NCI-H2227 treated with DMSO at 0.1 percent for 48 hours (cell line): ENCODE measurements at places on chromosomes 5 and 9.

DNA sequence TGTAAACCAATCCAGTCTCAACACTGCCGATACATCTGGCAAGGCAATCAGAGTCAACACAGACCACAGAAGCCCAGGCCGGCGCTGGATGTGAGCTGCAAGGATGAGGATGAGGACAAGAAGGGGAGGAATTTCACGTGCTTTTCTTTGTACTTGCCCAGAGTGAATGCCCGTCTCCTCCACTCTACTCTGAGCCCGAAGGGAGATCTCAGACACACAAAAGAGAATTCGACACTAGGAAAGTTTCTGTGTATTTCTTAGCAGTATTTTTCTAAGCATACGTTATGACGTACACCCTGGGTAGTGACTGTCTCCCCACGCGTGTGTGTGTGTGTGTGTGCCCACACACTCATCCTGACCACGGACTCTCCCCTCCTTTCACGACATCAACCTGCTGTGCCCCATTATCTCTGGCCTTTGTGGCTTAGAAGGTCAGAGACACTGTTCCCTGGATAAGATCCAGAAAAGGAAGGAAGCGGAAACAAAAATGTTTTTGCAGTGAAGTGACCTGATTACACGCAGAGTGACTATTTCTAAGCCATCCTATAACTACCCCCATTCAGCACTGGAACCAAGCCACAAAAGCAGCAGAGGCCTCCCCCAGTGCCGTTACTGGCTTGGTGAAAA lies 227.3 kb upstream of the DAPK1 start:
- no peak for DNase-seq

DNA sequence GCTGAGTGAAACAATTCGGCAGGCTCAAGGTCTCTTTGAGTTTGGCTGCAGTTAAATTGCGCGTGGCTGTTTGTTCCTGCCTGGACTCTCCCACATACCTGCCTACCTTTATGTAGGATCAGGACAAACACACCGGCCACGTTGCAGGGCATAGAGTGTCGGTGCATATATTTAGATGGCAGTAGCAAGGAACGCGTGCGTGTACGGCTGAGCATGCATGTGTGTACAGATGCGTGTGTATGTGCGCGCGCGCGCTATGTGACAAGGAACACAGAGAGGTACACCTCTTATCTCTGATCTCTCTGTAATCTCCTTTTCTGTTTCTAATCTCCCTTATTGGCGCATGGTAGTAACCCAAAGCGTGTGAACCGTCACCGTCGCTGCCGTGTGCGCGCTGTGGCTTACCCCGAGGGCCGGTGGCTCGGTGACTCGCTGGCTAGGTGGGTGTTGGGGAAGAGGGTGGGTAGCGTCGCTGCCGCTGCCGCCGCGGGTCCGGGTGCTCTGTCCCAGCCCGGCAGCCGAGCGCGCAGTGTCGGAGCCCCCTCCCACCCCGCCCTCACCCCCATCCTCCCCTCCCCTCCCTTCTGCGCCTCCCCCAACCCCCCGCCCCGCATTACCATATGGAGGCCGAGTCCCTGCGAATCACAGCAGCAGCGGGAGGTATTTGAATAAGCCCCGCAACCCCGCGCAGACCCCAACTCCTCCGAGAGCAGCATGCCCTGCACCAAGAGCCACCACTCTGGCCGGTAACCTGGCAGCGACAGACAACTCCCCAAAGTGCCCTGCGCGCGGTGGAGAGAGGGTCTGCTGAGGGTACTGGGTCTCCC lies 204.8 kb downstream of the MEF2C start:
- no peak for DNase-seq

DNA sequence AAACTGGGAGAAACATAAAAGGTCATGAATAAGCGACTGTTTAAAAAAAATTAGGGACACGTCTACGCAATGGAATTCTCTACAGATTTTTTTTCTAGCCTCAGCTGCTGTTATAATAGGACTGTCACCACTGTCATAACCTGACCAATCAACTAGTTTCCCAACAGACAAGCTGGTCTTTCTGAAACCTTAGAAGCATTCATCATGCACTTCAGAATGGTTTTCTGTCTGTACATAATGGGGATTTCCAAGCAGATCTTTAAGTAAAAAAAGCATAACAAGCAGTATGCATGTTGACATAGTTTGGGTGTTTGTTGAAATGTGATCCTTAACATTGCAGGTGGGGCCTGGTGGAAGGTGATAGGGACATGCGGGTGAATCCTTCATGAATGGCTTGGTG lies 58.3 kb upstream of the SEMA6A start:
- no peak for DNase-seq

- no peak for DNase-seq
Measured at GRCh38 chr9:86575137-86575536, 220.9 kb upstream of the TUT7 start.

DNA sequence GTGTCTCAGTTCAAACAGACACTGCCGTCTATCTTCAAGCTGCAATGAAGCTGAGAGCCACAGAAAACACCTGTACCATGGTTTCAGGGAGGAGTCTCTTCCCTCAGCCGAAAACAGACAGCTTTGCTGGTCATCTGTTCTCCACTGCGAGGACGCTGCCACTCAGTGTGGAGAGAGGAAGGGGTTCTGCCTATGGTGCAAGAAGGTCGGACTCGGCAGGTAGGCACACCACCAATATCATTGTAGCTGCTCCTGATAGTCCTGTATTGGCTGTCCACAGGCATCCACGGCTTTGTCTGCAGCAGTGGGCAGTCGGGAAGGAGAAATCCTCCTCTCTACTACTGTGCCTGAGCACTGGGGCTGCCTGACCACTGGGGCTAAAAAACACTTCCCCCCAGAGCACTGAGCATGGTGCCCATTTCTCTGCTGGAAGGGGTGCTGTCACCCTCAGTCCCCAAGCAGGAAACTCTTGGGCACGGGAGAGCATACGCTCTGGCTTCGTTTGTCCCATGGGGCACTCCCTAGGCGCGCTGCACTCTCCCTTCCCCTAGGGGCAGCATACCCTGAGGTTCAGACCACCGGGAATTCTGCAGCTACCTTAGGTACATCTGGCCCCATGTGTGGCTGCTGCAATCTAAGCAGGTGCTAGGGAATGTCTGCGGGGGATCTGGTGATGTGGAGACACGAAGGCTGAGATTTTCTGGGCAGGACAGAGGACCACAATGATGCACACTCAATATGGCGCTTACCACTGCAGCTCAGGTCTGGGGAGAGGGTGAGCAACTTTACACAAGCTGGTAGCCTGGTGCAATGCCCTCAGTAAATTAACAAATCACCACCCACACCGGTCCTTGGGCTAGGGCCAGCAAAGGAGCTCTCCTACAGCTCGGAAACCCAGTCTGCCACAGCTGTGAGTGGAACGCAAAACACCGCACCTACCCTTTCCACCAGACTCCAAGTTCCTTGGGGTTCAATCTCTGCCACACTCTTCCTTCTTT lies 880.9 kb upstream of the SEMA6A start:
- DNase-seq = no peak

- DNase-seq = no peak
Measured at GRCh38 chr9:437066-437465, 222.4 kb downstream of the DOCK8 start.
